Activated CD4-positive, CD25-positive, alpha-beta regulatory T cell treated with anti-CD3 and anti-CD28 coated beads, Interleukin-2, amount 50 U/mL, for 72 hours (primary cell): ENCODE measurements at places on chromosomes 4 and X.

GRCh38 chr4:176034499-176034898 lies 31.1 kb upstream of the WDR17 start:
- DNase-seq: no peak

DNA sequence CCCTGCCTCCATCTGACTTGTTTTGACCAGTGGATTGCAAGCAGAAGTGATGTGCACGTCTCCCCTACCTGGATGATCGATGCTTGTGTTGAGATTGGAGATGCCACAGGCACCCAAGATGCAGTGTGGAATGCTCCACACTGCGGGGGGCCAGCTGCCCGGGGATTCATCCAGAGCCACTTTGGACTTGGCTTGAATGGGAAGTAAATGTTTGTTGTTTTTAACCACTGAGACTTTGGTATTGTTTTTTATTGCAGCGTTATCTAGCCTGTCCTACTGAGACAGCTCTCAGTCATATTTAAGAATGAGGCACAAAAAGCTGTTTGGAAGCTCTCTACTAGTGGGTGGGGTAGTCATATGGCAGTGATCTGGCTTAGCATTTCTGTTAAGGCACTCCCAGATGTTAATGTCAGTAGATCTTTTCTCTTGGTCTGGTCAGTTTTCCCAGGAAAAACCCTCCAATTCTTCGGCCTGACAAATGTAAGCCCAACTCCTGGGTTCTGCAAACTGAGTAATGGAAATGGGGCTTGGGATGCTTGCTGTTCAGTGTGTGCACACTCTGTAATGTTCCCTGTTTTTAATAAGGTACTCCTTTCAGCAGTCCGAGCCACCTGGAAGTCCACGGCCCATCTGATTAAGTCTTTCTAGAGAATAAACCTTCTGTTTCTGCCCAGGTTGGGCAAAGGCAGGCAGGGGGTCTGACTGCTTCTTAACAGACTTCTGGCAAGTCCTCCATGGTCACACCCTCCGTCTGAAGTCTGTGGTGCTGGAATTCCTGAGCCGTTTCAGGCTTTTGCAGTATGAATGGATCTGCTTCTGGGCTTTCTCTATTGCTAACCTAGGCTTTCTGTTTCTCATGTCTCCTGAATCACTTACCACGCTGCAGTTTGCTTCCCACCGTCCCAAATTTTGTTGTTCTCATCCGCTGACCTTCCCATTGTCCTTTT lies 74.8 kb downstream of the WWC2 start:
- DNase-seq: no peak

GRCh38 chr4:77443941-77444340 lies 161.7 kb upstream of the CXCL13 start:
- no peak for DNase-seq

GRCh38 chrX:132146456-132146855 lies 18.6 kb upstream of the FRMD7 start:
- no peak for DNase-seq

DNA sequence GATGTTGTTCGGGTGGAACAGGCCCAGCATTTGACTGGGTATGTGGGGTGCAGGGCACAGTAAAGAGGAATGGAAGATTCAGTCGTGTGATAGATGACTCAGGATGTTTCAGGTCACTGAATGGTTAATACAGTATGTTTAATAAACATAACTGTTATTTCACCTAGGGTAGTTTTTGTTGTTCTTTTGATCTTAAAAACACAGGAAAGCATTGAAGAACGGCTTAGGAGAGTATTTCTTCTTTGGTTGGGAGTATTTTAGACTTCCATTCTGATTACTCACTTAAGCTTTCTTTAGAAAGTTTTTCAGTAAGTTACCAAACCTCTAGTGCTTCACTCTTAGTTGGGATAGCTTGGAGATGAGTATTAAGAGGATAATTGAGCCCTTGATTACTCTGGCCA lies 62.3 kb downstream of the STAG2 start:
- no peak for DNase-seq

- DNase-seq: no peak
These were observed 115.6 kb downstream of the GPR143 start for GRCh38 chrX:9650091-9650490.

DNA sequence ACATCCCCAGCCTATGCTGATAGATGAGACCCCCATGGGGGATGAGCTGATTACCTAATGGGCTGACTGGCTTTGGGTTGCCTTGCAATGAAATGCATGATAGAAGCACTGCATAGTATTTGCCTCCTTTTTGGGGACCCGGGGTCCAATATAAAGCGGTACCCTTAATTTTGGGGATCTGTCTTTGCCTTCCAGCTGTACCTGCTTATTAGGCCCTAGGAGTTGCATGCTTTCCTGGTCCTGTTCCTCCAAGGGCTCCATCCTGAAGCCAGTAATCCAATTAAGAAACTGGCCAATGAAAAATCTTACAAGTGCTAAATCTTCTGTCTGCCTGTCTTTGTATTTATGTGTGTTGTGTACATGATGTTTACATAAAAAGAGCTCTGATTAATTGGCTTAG lies 791.6 kb downstream of the TRIML1 start:
- no peak for DNase-seq

GRCh38 chr4:74661427-74662201 lies 132.7 kb downstream of the BTC start:
- DNase-seq: no peak

DNA sequence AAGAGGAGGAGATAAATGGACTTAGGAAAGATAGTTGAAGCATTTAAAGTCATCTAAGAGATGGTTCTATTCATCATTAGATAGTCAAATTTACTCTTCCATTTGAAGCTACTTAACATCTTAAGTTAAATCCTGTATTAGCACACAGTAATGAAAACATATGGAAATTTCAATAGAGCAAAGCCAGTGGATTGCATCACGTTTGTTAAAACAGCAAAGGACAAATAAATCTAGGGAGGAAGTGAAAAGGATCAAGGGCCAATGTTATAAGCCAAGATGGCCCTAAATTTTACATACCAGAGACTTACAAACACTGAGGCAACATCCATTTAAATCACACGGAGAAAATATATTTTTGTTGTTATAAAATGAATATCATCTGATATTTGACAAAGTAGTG lies 602.8 kb downstream of the INPP4B start:
- no peak for DNase-seq

- no peak for DNase-seq
These were observed 213.2 kb downstream of the CAMK2D start for GRCh38 chr4:113548303-113548702.

DNA sequence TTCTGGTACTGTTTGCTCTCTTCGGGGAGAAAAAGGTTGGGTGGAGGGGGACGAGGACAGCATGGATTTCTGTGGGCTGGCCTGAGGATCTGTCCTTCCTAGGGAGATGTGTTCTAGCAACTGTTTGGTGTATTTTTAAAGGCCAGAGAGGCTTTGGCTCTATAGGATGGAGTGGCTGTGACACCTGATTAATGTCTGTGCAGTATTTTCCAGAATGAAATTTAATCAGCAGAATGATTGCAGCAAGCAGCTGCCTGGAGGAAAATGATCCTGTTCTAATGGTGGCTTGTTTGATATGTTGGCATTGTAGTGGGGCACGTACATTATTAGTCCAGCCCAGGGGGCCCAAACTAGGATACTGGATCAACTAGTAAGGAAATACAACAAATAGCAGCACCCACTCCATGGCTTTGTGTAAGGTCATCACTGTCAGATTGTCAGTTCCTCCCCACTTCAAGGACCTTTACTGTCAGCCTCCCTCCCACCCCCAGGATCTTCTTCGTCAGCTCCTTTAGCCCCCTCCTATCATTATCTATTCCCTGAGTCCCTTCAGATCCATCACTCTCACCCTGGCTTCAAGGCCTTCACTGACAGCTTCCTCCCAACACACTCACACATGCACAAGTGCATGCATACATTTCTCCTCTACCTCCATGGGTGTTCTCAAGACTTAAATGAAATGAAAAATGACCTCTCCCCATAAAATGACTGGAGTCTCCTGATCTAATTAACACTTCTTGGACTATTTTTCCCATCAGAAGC lies 10.4 kb upstream of the TMEM255A start:
- DNase-seq: no peak

DNA sequence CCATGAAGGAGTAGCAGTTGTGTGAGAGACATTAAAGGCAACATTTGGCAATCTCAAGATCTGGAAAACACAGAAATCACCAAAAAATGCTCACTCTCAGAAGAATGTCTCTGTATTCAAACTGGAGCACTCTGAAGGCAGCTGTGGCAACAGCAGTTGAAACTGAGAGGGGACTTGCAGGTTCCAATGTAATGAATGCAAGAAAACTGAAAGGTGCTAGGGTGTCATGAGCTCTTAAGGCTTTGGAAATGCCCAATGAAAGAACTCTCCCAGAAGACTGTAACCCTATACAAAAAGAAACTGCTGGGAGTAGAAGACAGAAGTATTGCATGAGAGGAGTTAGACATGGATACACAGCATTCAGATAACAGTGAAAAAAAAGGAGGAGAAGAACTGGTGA lies 118.2 kb upstream of the HTR2C start:
- DNase-seq: no peak

GRCh38 chrX:47507153-47507867 lies 24.3 kb upstream of the ZNF41 start:
- DNase-seq: no peak

DNA sequence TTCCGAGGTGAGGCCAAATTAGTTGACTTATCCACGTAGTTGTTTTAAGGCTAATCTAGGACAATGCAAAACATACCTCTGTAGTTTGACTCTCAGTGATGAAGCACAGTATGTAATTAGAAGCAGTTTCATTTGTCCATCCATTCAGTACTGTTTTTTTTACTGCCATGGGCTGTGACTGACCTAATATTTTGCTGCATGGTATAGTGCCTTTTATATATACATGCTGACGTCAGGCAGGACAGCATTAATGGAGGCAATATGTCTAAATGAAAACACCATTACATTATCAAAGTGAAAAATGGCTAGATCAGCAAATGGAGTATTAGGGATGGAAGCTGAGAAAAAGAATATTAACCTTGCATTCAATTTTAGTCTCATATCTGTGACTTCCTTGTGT lies 66.9 kb downstream of the MFAP3L start:
- no peak for DNase-seq

DNA sequence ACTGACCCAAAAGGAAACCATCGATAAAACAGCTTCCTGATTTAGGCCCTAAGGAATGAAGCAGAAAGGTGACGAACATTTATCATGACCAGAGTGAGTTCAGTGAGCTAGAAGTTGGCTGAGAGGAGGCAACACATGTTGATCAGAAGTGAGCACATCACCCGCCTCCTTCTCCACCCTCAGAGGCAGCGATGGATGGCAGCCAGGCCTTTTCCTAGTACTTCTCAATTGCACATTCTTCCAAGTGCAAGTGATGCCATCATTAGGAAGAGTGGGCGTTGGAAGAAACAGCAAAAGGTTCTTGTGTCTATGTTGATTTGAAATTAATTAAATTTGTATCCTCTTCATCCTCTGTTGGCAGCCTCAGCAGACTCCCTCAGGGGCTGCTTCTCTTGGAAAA lies 51.7 kb downstream of the TMEM154 start:
- DNase-seq: no peak

DNA sequence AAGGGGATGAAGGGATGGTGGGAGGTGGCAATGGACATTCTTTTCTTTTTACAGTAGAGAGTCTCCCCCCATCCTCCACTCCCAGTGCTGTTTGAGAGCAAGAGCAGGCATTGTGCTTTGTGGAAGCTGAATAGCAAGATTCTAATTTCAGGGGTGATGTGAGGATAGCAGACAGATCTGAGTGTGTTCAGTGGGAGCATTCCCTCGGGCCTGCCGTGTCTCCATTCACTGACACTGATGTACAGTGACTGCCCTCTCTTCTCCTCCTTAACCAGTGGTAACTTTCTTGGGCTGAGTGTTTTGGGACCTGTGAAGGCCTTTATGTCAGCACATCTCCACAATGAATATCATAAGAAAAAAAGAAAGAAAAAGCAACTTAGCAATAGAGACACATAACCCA lies 396.6 kb upstream of the RPS6KA3 start:
- no peak for DNase-seq

DNA sequence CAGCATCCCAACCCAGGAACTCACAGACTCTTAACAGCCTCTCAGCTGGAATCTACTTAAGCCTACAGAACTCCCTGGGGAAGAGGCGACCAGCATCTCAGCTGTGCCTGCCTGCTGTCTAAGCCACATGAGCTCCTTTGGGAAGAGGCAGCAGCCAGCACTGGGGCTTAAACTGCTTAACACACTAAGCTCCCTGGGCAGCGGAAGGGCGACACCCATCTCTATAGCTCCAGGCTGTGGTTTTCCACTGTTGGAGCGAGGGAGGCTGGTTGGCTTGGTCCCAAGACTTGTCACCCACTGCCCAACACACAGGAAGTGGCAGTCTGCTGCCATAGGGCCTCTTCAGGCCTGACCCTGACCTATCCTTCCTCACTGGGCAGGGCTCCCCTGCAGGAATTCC lies 1544.1 kb upstream of the ADGRL3 start:
- DNase-seq: no peak
